ENCODE measurements at places on chromosomes 12 and 14.

DNA sequence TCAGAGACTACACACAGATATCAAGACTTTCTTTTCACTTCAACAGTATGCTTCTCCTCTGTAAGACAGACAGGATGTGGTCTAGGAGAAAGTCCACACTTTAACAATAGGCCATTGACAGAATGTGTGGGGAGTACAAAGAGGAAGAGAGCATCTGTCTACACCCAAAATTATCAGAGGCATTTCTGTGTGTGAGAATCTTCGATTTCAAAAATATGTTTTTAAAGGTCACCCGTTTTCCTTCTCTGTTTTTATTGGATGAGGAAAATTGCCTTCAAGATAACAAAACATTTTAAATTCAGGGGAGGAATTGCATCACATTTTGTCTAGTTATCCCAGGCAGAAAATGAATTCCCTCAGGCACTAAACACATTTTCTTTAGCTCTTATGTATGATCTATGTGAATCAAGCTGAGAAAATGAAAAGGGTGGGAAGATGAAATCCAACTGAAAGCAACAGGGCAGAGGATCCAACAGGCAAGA lies 16.4 kb downstream of the NAV3 start:
- no peak for DNase-seq

GRCh38 chr14:56244138-56244789 lies 126.1 kb downstream of the PELI2 start:
- peak; percentile 60 for DNase-seq

- DNase-seq: no peak
These were observed 38.4 kb upstream of the FOXN3 start for GRCh38 chr14:89455412-89455811.

- DNase-seq: peak; percentile 69
These were observed 69.4 kb downstream of the ATXN2 start for GRCh38 chr12:111529424-111530368.

GRCh38 chr14:89386212-89386886 lies 30.7 kb downstream of the FOXN3 start:
- DNase-seq: no peak

- DNase-seq: peak; percentile 18
These were observed 93.6 kb downstream of the TTC7B start for GRCh38 chr14:90722590-90722989.

- DNase-seq: peak; percentile 37
These were observed 47.9 kb downstream of the GALC start for GRCh38 chr14:87944987-87945604.

GRCh38 chr12:91542067-91542466 lies 359.4 kb upstream of the DCN start:
- DNase-seq: no peak

GRCh38 chr14:89085737-89086382 lies 261.4 kb downstream of the TTC8 start:
- no peak for DNase-seq

DNA sequence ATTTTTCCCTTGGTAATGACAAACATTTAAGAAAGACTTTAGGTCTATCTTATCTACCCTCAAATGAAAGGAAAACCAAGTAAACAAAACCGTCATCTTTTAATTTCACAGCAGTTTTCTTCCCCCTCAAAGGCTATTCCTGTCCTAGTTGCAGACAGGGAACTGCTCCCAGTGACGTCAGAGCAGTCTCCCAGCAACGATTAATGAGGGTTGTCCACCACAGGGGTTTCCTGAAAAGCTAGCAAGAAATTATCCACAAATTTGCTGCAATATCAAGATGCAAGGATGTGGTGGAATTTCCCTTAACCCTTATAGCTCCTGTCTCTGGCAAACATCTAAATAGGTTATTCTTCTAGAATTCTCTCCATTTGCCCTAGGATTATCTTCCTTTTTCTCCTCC lies 89.1 kb upstream of the STAC3 start:
- peak; percentile 88 for DNase-seq

DNA sequence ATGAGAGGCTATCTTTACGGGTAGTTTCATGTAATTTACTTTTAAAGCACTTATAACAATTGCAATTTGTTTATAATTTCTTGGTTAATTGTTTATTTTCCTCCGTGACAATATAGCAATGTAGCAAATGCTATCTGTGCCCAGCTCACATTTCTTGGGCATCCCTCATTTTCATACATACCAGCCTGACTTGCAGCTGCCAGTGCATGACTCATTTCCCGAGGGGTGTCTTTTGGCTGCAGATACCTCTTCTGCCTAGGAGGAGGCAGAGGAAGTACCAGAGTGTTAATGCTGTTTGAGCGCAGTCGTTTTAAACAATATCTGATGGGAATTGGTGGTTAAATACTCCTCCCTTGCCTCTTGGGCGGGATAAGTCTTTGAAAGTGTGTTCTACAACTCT lies 104.2 kb upstream of the ABCD2 start:
- no peak for DNase-seq

- no peak for DNase-seq
These were observed 222.4 kb downstream of the PAX9 start for GRCh38 chr14:36884049-36884448.

DNA sequence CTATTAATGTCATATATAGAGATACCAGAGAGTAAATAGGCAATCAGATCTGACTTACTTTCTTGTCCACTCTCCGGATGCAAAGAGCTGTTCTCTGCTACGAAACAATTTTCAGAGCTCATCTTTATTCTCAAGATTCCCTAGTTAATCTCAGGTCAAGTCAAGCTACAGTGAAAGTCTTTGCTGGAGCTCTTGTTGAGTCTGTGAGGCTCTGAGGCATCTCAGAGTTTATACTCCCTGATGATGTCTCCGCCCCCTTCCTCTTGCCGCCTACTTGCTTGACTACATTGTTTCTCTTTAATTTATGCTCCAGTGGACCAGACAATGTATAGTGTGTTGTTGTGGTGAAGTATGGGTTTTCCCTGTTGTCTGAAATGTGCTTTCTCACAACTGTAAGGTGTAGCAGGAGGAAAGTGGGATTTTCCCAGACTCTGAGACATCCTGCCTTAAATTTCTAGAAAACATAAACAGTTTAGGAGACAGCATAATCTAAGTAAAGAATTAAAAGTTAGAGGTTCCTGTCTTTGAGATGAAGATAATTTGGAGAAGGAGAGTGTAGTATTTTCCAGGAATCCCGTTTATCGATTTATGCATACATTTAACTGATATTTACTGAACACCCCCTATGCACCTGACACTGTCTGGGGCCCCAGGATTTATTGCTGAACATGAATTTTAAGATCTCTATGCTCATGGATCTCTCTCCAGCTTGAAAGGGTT lies at the start of gene CD69:
Gene CD69, minus strand, starts transcription at position 203 of the 720 bp plus-strand sequence. Its CDS starts 81 bp downstream, at position 122.
- DNase-seq: peak; percentile 58

- DNase-seq: no peak
These were observed 1206.5 kb upstream of the FLRT2 start for GRCh38 chr14:84323450-84323849.

DNA sequence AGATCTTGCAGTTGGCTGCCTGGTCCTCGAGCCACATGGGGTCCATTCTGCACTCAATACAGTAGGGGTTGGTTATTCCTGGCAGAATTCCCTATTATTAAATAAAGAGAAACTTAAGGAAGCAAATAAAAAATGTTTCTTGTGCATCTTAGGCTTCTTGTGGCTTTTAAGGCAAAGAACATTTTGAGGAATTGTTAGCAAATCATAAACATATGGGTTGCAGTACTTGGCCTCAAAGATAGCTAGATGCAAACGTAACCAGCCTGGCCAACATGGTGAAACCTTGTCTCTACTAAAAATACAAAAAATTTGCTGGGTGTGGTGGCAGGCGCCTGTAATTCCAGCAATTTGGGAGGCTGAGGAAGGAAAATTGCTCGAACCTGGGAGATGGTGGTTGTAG lies 50.8 kb upstream of the KCNA5 start:
- no peak for DNase-seq

GRCh38 chr14:56115976-56116893 lies 2.0 kb upstream of the PELI2 start:
- peak; percentile 34 for DNase-seq

GRCh38 chr12:85603556-85603955 lies 232.7 kb downstream of the RASSF9 start:
- no peak for DNase-seq

DNA sequence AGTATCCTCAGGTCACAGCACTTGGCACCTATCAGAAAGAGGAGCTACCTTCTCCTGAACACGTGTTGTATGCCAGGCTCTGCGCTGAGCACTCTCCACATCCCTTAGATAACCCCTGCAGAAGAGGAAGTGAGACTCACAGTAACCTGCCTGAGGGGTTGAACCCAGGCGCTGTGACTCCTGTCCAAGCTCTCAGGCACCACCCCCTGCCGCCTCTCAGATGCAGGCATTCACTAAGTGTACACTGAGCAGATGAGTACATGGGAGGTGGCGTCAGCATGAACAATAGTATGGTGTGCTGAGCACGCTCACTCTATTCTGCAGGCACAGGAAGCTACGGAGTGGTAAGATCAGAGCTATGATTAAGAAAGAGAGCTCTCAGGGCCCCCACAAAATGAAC lies 21.0 kb upstream of the RIC8B start:
- DNase-seq: no peak

- DNase-seq: no peak
These were observed 61.8 kb downstream of the SDR9C7 start for GRCh38 chr12:56872366-56872765.

- no peak for DNase-seq
These were observed 2.0 kb upstream of the ATN1 start for GRCh38 chr12:6925540-6926279.

DNA sequence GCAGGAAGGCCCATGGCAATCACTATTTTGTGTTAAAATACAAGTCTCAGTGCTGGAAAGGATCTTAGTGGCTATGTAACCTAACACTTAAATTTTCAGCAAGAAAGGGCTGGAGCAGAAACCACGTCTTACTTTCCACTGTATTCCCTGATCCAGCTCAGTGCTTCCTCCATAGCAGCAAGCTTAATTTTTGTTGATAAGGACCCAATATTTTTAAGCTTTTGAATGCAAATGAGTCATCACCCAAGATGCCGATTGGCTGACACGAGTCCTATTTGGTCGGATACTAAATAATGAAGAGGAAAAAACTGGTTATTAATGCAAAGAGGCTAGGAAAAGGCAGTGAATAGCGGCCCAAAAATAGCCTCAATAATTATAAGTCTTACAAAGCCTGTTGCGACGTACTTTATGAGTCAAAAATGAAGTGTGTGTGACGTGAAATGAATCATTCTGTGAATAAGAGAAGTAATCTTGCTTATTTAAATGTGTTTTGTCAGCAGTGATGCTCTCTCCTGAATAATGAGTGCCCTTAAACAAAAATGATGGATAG lies 46.9 kb upstream of the IGF1 start:
- peak; percentile 28 for DNase-seq

- no peak for DNase-seq
These were observed 82.8 kb downstream of the B4GALNT3 start for GRCh38 chr12:542395-543113.

- no peak for DNase-seq
These were observed 89.2 kb upstream of the TMEM263 start for GRCh38 chr12:106866426-106867080.

All from suppressor macrophage (primary cell).